ENCODE measurements at places on chromosomes 4 and X.

DNA sequence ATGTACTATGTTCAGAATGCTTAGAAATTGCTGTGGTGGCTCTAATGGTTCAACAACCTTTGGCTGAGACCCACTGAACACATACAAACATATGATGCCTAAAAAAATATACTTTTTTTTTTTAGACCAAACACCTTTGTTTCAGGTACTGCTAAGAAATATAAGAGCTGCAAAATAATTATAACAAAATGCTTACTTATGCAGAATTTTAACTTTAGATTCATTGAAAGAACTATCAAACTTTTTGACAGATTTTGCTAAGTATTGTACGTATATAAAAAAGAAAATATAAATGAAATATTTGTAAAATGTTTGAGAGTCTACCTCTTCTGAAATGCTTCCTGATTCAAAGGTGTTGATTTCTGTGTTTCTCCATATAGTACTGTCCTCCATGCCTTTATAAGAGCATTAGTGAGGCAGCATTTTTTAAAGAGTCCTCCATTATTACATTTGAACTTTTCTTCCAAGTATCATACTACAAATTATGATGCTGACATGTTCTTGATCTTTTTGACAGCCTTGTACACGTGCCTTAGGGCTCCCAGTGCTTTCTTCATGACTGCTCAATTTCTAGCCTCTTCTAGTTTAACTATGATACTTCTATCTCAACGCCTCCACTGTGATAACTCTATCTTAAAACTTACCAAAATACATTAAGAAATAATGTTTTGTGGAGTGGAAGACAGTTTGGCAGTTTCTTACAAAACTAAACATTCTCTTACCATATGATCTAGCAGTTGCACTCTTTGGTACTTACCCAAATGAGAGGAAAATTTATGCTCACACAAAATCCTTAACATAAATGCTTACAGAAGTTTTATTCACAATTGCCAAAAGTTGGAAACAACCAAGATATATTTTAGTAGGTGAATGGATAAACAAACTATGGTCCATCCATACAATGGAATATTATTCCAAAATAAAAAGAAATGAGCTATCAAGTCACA, 212.2 kb upstream of the MAB21L2 start:
- DNase-seq: no peak

GRCh38 chr4:17587094-17587822, 10.3 kb downstream of the LAP3 start:
- DNase-seq: no peak

DNA sequence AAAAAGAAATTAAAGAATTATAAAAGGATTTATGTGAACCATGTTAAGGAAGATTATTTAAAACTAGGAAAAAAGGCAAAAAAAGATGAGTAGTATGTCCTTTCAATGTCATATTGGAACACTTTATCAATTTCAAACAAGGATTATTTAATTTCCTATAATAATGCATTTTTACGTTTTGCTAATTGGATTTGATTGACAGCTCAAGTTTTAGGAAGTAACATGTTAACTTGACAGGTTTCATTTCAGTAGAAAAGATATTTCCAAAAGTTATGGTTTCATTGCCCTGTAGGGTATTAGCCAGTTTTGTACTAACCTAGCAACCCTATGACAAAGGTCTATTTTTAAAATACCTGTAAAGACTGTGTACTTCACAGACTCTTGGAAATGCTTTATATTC, 379.6 kb upstream of the ZFP42 start:
- no peak for DNase-seq

DNA sequence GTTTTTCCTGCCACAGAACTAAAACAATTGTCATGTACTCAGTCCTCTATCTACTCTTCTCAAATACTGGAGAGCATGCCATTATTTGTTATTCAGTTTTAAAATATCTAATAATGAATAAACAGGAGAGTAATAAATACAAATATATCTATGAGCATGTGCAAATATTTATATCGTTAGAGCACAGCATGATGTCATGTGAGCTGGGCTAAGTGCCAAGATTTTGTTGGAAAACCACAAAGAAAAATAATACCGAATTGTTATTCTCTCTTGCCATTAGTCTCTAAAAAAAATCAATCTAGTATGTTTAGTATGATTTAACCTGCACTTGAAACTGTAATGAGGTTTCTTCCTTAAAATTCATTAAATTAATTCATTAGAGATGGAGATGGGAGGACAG, 97.3 kb downstream of the DDX60 start:
- DNase-seq: no peak

DNA sequence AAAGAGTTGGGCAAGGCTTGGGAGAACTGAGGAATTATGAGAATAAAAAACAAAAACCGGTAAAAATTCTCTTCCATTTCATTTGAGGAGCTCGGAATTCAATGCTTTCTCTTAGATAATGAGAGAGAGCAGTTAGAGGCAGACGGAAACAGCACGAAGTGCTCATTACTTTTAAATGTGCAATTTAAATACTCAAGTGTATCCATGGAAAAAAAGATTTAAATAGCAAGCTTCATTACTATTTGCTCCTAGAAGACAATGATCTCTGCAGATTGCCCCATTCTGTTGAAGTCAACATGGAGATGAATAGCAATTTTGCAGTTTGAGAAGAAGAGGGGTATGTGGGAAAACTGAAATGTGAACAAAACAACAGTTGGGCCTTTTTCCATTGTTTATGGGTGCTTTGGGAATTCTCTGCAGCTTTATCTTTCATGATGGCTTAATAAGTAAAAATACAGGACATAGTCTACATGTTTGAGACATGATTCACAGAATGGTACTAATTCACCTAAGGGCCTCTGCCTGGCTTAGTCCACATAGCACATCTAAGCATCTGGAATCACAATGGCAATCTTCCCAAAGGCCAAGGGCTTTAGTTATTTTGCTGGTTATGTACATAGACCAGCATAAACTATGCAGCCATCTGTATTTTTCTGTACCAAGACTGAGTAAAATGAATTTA, 512.7 kb upstream of the FAT1 start:
- no peak for DNase-seq

GRCh38 chr4:148442832-148443511, 758 bp upstream of the NR3C2 start:
- DNase-seq: peak; percentile 11
